A172 (cell line): ENCODE measurements at places on chromosomes 5 and 9. TPM values are rescaled to one million over a fixed set of nuclear protein-coding genes. Genes with fewer than 3 reads are reported as not detected.

GRCh38 chr5:139664086-139664693 lies 16.0 kb downstream of the CXXC5 start:
- no peak for DNase-seq

GRCh38 chr5:110477911-110478310 lies 248.6 kb downstream of the TMEM232 start:
- no peak for DNase-seq

- DNase-seq = peak; percentile 72
These were observed 215.6 kb downstream of the EFNA5 start for GRCh38 chr5:107455111-107455544.

- DNase-seq = no peak
These were observed 27.3 kb downstream of the IER5L start for GRCh38 chr9:129150672-129151211.

GRCh38 chr5:133364936-133365707 lies 247.2 kb downstream of the FSTL4 start:
- DNase-seq = no peak

Gene PRUNE2
- total RNA-seq = 3.6 and 9.3 TPM in 2 replicates
